ENCODE measurements at places on chromosomes 1 and 21. TPM values are rescaled to one million over a fixed set of nuclear protein-coding genes. Genes with fewer than 3 reads are reported as not detected.

DNA sequence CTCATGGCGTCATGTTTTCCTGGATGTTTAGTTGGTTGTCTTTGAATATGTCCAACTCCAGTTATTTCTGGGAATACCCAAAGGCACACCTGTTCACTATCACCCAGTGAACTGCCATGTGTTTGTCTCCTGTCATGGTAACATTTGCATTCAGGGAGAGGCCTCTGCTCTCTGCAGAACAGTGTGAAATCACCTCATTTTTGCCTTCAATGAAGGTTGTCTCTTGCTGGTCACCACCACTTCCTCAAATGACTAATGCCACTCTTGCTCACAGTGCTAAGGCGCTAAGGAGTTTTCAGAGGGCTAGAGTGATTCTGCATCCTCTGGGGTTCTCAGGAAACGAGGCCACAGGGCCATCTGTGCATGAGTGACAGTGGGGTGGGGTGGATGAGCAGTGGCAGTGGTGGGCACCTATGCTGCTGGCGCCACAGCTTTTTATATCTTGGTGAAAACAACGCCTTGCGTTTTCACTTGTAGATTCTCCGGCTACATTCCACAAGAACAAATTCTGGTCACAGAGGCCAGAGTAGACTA, 60.0 kb upstream of the ATP5PO start:
- H3K4me3 ChIP-seq = no peak overlapping the region
- no peaks in the 10 kb centered on the region for H3K27me3 ChIP-seq
- H3K27ac ChIP-seq = no peak overlapping the region
- H3K4me1 ChIP-seq = no peaks in the 10 kb centered on the region
- DNase-seq = no peak

GRCh38 chr1:82686774-82687173, 886.0 kb downstream of the ADGRL2 start:
- no peak overlapping the region for H3K27ac ChIP-seq
- H3K4me1 ChIP-seq = no peaks in the 10 kb centered on the region
- no peak for DNase-seq
- H3K36me3 ChIP-seq = no peaks in the 10 kb centered on the region

DNA sequence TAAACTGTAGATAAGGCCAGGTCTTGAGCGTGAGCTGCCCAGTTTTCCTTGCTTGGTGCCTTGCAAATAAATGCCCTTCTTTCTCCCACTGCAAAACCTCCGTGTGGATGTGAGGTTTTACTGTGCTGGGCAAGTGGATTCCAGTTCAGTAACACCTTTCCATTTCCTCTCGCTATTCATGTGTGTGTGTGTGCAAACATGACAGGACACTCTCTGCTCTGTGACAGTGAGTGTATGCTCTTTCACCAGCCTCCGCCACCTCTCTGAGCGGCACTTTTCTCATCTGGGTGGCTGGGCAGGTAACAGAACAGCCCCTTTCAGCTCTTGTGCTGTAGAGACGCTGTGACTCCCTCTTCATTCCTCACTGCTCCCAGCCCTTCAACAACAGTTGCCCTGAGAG, 23.9 kb downstream of the CNIH3 start:
- DNase-seq = no peak
- no peak overlapping the region for H3K27ac ChIP-seq
- peak overlapping the region; percentile 0 for H3K4me3 ChIP-seq
- H3K27me3 ChIP-seq = no peaks in the 10 kb centered on the region

DNA sequence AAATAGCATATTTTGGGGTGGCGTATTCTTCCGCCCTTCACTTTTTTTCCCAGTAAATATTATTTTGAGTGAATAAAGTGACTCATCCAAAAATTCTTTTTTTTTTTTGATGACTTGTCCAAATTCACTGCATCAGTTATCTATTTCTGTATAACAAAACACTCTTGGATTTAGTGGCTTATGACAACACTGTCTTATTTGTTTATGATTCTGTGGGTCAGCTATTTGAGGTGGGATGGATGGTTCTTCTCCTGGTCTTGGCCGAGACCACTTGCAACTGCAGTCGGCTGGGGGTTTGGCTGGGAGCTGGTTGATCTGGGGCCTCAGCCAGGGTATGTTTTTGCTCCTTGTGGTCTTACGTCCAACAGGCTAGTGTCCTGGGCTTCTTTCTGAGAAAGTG, 39.9 kb upstream of the SRSF10 start:
- H3K27me3 ChIP-seq = no peaks in the 10 kb centered on the region
- no peak overlapping the region for H3K4me3 ChIP-seq
- no peak for DNase-seq
- peaks cover 4% of the 10 kb centered on the region for H3K4me1 ChIP-seq

AMPD1 gene
- not detected for total RNA-seq
